ENCODE measurements at places on chromosomes 2 and 18.
A peak's percentile ranks its signal among the peaks of the same experiment; 100 is the strongest.

GRCh38 chr18:32958746-32959145 is 185.9 kb upstream of the KLHL14 start:
- no peak for DNase-seq

DNA sequence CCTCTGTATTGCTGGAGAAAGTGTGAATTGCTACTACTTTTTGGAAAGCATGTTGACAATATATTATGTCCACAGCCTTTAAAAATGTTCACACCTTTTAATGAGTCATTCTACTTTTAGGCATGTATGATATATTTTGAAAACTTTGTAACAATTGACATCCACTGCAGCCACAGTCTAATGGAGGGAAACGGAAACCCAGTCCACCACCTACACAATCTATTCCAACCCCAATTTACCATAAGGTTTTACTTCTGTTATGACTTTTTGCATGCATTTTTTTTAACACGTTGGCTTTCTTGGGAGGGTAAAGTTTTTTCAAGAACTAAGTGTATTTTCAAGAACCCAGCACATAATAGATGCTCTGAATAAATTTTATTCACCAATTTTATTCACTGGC is 38.5 kb upstream of the ATP8B1 start:
- DNase-seq, result no peak

DNA sequence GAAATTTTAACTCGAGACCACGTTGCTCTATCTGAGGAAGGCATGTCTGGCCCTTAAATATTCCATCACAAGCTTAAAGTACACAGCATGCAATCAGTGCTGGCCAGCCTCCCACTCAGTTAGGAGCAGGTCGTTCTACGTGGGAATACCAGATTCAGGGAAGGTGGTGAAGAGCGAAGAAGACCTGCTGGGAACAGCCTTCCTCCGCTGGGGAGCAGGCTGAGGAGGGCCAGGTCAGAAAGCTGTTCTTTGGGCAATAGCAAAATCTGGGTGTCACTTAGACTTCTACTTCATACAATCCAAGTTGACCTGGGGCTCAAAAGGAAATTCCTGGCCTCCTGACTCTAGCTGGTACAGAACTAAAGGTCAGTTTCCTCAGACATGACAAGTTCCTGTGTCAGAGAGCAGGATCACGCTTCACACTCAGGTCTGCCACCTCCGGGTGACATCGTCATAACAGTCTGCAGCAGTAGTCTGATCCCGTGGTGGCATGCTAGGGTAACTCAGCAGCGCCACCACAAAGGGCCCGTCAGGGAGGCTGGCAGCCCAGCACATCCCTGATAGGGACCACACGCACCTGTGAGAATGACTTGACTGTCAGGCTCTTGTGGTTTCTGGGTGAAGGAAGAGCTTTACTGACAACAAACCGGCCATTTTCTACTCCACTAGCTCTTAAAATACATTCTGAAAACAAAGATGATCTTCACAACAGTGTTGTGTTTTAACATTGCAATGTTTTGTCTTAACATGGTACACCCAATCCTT is 35.2 kb upstream of the NAPG start:
- DNase-seq, result no peak

- DNase-seq, result no peak
These were observed 11.4 kb downstream of the TMEM182 start for GRCh38 chr2:102773149-102773705.

- DNase-seq, result peak; percentile 47
These were observed 134.3 kb downstream of the MEP1B start for GRCh38 chr18:32324181-32324580.

DNA sequence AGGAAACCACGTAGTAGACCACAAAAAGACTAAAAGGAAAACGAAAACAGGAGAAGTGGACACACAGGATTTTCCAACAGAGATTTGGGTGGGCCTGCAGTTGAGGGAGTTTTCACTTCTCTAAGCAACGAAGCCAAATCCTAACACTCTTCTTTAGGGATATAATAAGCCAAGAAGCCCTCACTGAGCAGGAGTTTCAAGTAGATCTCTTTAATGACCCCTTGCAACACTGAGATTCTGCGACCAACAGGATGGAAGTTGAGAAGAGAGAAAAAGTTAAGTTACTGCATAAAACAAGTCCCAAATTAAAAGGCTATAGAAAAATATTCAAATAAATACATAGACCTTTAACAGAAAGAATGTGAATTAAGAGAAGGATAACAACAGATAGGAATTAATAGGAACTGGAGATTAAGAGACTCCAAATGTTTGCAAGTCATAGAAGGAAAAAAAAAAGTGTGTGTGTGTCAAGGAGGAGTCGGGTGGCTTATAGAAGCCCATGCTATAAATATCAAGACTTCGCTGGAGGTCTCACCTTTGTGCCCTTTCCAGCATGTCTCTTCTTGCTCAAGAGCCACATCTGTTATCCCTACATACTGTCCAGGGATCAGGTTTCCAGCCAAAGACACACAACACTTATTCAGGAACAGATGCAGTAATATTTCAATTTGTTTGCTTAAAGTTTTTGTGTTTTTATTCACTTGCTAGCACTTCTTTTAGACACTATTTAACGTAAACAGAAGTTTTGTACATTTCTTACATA is 69.4 kb upstream of the ARHGAP28 start:
- peak; percentile 3 for DNase-seq

- no peak for DNase-seq
These were observed 7.2 kb upstream of the SPOPL start for GRCh38 chr2:138494265-138494966.

- DNase-seq, result no peak
These were observed 23.4 kb downstream of the EIF4E2 start for GRCh38 chr2:232573771-232574435.

DNA sequence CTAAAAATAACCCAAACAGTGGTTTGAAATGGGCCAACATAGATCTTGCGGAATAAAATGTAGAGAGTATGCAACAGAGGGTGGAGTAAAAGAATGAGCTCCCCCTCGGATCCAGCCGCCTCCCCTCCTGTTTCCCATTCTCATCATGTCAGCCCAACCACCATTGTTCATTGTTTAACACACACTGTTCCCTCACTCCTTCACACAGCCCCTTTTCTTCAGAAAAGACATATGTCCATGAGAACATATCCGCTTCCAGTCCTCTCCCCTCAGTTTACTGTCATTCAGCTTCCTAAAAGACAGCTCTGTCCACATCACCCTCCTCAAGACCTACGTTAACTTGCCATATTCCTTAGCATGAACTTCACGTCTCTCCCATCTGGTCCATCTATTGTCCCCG is 62.9 kb upstream of the SERTAD2 start:
- DNase-seq, result no peak

DNA sequence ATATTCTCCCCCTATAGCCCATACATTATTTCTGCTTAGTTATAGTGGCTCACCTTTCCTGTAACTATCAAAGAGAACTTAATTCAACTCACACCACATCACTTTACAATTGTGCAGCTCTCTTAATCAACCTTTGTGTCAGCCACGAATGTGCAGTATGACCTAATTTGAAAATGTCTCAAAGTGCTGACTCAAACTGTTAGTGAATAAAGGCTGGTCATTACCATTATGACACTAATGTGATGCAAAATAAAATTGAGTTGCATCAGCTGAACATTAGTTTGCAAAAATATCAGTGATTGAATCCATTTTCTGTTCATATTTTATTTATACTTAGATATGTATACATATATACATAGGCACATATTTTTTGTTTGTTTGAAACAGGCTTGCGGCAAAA is 251.8 kb downstream of the MEIS1 start:
- no peak for DNase-seq

GRCh38 chr2:199440118-199440517 is 17.6 kb downstream of the SATB2 start:
- no peak for DNase-seq

GRCh38 chr2:133040170-133040569 is 370.2 kb upstream of the LYPD1 start:
- DNase-seq, result peak; percentile 53

- no peak for DNase-seq
These were observed 37.5 kb upstream of the CYP26B1 start for GRCh38 chr2:72185206-72185605.

GRCh38 chr2:217302856-217303255 is 443.0 kb upstream of the TNP1 start:
- no peak for DNase-seq

GRCh38 chr18:3163968-3164367 is 55.8 kb downstream of the MYOM1 start:
- no peak for DNase-seq

GRCh38 chr2:112639936-112640335 is 5.8 kb upstream of the SLC20A1 start:
- DNase-seq, result no peak

DNA sequence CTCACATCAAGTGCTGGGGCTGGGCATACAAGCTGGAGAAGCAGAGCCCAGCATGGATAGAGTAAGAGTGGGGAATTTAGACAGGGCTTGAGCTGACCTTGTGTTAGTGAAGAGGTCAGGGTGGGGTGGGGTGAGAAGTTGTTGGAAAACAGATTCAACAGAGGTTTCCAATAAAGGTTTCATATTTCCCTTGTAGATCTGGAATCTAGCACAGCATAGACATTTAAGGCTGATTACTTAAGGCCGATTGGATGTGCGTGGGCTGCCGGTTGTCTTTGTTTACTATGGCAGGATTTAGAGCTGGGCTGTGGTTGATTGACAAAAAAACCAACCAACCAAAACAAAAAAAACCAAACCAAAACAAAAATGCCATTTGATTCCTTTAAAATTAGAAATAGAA is 114.9 kb upstream of the SEC11C start:
- peak; percentile 91 for DNase-seq

DNA sequence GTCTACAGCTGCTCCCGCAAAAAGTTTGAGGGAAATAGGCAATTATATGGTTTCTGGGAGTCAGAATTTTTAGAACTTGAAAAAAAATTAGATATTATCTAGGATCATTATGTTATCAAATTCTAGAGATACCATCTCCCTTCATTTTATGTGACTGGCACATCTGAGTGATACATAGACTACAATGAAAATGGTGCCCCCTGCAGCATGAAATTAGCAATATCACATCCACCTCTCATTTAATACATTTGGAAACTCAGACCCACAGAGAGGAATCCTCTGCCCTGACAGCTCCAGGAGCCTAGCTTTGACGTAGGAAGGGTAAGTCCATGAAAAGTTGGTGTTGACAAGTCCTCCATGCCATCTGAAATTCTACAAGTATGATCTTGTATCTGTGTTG is 381.6 kb downstream of the SUCLG1 start:
- DNase-seq, result no peak

DNA sequence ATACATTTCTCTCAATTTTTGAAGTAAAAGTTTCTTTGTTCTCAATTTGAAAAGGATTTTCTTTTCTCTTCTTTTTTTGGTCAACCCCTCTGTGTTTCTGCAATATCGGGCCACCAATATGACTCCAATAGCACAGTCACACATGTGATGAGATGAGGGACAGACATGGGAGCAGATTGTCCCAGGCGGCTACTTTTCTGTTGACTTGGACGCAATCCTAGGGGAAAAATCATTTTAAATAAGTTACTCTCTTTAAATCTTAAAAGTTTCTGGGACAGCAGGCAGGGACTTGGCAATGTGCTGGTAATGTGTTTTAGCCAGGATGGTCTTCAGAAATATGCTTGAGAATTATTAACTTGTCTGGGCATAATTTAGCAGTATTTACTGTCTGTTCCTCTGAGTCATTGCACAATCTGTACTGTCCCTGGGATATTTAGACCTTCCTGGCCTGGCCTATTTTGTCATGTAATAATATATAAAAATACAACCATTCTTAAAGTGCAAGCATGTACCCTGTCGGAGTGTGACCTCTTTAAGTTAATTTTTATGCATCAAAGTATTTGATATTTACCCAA is 388.5 kb upstream of the FANCL start:
- peak; percentile 48 for DNase-seq

DNA sequence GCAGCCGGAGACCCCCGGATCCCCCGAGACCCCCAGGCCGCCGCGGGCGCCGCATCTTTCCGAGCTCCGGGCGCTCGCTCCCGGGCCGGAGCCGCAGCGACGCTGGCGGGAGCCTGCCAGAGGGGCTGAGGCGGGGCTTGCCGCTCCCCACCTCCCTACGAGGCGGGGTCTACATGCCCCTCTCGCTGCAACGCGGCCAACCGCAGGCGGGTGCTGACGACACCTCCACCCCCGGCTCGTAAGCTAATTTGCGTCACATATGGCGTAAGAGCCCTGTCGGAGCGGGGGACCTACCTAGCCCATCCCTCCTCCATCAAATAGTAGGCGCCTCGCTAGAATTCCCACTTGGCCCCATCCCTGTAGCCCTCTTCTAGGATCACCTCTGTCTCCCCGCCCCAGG is at the start of gene PTPRN:
Gene PTPRN, minus strand, starts transcription at position 124 of the 400 bp plus-strand sequence. Its CDS starts 69 bp downstream, at position 55.
- DNase-seq, result peak; percentile 27

- DNase-seq, result peak; percentile 54
These were observed 1.4 kb downstream of the MARCHF7 start for GRCh38 chr2:159713631-159714246.

DNA sequence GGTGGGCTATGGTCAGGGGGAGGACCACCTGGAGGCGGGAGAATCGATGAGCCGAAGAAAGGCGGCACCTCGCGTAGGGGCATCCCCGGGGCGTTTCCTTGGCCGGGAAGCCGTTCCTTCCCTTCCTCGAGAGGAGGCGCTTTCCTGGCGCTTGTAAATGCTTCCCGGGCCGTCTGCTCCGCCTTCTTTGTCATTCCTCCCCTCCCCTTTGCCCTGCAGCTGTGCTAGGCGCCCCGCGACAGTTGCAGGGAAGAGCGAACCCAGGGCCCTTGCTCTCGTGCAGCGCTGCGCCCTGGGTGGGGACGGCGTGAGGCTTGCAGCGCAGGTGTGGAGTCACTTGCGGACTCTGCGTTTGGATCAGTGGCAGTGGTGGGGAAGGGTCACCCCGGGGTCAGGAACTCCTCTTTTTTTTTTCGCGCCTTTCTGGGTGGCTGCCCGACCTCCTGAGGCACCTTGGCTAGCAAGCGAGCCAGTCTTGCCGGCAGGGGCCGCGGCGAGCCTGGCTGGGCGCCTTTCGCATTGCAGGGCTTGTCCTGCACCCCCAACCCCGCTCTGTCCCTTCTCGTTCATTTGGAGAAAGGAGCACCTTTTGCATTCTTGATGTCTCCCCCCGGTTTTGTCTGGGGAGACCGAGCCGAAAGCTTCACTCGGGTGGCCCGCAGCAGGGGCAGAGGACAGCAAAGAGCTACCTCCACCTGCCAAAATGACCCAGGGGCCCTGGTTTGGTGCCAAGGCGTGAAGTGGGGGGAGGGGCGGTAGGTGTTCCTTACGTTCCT is 858 bp downstream of the KCNS3 start:
- peak; percentile 25 for DNase-seq

- DNase-seq, result no peak
These were observed 10.0 kb downstream of the MAPK4 start for GRCh38 chr18:50569930-50570329.

DNA sequence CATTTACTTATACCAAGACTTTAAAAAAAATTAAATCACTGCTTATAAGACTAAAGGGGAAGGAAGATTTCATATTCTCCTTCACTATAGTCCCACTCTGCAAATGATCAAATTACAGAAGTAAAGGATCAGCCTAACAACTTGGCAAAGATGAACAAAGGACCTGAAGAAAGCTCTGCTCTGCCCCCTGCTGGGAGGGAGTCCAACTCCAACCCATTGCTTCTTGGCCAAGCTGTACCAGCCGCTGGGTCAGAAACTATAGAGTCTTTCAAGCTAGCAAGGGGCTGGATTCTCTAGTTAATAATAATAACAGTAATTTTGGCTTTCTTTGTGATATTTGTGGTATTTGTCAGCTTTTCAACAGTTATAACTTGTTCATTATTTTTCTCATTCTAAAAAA is 927.0 kb upstream of the CRIM1 start:
- peak; percentile 11 for DNase-seq

- DNase-seq, result no peak
These were observed 19.6 kb upstream of the FIGN start for GRCh38 chr2:163755366-163755765.

- no peak for DNase-seq
These were observed 694.6 kb downstream of the CPS1 start for GRCh38 chr2:211251016-211251415.

Measured in iris pigment epithelial cell (primary cell).